Neural progenitor cell (in vitro differentiated cells): ENCODE measurements at places on chromosomes 7 and 10.

DNA sequence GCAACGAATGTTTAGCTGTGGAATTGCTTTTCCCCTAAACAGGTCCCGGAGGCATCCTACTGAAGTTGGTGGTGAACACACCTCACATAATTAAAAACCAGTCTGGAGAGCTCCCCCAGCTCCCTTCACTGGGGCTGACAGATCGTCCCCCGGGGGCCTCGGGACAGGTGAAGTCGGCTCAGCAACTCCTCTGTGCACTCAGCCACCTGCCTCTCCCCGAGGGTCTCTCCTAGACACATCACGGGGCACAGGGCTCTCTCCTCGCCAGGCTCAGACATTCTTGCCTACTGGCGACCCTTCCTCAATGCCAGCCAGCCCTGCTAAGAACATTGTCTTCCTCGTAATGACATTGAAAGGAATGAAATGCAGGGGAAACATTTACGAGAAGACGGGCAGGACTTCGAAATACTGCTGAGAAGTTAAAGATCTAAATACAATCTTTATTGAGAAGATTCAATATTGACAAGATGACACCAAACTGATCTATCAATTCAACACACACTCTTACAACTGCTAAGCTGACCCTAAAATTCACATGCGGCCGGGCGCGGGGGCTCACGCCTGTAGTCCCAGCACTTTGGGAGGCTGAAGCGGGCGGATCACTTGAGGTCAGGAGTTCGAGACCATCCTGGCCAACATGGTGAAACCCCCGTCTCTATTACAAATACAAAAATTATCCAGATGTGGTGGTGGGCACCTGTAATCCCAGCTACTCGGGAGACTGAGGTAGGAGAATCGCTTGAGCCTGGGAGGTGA lies 88.1 kb upstream of the DNAAF5 start:
- DNase-seq = no peak

DNA sequence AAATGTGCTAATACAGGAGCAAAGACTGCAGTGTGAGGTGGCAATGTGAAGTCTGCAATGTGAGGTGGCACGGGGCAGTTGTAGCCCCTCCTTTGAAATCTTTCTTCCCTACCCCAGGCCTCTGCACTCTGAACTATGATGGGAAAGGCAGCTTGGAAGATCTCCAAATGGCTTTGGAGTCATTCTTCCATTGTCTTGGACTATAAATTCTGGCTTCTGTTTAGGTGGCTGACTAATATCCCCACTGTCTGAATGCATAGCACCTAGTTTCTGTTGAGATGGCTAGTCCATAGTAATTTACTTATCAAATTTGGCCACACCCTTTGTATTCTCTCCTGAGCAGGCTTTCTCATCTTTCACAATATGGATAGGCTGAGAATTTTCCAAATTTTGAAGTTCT lies 175.0 kb downstream of the CFTR start:
- DNase-seq = no peak

DNA sequence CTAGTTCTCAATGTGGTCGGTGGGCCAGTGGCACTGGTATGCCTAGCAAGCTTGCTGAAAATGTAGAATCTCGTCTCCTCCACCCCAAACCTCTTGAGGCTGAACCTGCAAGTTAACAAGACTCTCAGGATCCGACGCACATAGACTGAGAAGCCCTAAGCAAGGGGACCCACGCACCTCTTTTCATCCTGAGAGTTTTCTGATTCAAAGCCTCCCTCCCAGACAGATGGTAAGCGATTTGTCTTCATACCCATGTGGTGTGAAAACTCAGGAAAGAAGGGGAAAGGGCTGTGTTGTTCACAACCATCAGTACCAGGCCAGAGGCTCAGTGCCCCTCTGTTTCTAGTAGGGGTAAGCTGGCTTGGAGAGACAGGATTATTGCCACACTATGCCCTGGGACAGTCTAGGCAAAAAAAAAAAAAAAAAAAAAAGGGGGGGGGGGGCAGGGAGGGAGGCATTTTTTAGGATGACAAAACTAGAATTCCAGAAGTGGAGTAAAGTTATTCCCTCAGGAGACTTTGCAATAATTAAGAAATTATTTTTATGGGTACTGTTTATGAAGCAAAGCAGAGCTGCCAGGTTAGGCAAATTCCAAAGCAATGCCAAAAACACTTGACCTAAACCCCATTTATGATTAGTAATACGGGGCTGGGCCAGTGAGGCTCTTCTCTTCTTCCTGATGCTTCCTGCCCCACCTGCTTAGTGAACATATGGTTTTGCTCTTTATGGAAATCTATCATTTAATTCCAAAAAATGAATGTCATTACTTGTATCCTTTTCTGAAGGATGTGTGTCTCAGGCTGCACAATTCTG lies 117.6 kb upstream of the PDLIM1 start:
- DNase-seq = no peak

GRCh38 chr7:139580435-139580834 lies 57.0 kb downstream of the CLEC2L start:
- DNase-seq = no peak

- DNase-seq = peak; percentile 20
Measured at GRCh38 chr7:158395780-158396278, 191.8 kb downstream of the PTPRN2 start.

DNA sequence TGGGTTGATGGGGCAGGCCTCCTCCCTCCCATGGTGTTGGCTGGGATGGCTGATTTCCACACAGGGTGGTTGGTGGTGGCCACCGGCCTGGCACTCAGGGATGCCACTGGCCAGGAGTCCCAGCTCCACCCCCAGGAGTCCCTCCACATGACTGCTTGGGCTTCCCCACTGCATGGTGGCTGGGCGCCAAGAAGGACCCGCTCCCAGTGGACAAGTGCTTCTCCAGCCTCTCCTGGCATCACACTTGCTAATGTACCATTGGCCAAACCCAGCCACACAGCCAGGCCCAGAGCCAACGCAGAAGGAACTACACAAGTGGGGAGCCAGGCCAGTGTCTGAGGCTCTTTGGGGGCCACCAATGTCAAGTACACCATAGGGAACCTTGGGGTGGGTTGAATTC lies 73.6 kb upstream of the DNAAF5 start:
- DNase-seq = no peak

- DNase-seq = no peak
Measured at GRCh38 chr7:140225562-140226249, 48.9 kb upstream of the KDM7A start.

- DNase-seq = peak; percentile 56
Measured at GRCh38 chr10:8174762-8175161, 120.3 kb downstream of the GATA3 start.

- DNase-seq = no peak
Measured at GRCh38 chr10:114607358-114607998, 50.6 kb downstream of the ABLIM1 start.

DNA sequence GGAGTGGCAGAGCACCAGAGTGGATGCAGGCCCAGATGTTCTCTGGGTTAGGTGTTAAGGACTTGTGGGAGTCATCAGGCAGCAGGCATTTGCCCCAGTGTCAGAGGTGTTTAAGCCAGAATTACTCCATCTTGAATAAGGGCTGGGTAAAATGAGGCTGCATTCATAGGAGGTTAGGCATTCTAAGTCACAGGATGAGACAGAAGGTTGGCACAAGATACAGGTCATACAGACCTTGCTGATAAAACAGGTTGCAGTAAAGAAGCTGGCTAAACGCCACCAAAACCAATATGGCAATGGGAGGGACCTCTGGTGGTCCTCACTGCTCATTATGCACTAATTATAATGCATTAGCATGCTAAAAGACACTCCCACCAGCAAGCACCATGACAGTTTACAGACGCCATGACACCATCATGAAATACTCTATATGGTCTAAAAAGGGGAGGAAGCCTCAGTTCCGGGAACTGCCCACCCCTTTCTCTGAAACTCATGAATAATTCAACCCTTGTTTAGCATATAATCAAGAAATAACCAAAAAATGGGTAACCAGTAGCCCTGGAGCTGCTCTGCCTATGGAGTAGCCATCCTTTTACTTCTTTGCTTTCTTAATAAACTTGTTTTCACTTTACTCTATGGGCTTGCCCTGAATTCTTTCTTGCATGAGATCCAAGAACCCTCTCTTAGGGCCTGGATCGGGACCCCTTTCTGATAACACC lies 882 bp upstream of the LRRC61 start:
- no peak for DNase-seq

DNA sequence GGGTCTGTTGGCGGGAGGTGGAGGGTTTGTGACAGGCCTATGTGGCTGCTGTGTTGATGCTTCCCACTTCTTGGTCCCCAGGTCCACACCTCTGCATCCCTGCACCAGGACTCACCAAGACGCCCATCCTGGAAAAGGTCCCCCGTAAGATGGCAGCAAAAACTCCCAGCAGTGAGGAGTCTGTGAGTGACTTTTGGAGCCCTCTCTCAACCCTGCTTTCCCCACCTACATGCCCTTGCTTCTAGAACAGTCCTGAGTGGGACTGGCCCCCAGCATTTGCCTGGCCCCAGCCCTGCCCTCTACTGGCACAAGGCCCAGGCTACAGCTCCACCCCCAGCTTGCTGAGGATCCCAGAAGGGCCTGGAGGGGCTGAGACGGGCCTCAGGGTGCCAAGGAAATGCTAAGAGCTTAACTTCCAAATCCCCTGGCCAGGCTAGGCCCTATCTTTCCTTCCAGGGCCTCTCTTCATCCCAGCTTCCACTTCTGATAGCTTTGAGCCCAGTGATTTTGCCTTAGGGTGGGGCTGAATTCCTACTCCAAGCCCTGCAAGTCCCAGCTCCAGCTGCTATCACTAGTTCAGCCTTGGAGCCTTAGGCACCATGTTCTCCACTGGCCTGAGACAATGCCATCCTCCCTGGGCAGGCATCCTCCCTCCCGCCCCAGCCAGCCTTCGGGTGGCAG lies 2.7 kb downstream of the CHAT start:
- no peak for DNase-seq

DNA sequence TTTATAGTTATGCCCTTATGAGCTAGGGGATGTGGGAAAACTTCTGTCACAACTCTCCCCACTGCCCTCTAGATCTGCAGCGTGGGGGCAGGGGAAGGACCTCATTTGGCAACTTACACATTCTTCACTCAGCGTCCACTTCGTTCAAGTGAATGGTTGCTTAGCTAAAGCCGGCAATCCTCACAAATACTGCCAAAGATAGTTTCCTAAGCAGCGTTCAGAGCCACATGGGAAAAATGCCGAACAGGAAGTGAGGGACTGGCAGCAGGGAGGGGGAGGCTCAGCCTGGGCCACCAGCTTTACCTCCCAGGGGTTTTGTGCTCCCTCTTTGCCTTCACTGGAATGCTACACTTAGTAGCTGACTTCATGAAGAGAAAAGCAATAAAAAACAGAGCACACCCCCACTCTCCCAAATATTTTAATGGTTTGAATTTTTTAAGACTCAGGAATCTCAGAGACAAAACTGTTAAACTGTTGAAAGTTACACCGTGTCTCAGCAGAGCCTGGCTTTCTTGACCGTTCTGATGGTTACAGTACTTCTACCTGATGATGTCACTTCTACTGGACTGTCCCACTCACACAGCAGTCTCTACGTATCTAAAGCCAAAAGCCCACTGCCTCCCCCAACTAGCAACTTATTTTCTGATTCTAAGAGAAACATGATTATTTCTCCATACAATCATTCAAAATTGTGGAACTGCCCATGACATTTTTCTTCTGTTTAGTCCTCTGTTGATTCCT lies 10.4 kb downstream of the GRM3 start:
- DNase-seq = peak; percentile 21

DNA sequence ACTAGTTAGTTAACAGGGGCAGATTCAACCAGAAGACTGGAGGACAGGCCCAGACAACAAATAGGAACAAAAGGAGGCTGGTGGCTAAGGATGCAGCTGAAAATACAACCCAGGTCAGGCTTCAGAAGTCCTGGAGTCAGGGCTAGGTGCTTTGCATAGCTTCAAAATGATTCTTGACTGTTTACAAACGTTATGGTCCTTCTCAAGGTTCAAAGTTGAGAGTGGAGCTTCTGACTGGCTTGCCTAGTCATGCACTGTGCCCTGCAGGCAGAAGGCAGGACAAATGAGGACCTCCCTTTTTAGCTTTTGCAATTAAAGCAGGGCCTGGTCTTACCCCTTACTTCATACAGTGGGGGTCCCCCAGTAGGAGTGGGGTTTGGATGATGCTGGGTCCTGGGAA lies 4.4 kb upstream of the CDH23 start:
- DNase-seq = no peak

DNA sequence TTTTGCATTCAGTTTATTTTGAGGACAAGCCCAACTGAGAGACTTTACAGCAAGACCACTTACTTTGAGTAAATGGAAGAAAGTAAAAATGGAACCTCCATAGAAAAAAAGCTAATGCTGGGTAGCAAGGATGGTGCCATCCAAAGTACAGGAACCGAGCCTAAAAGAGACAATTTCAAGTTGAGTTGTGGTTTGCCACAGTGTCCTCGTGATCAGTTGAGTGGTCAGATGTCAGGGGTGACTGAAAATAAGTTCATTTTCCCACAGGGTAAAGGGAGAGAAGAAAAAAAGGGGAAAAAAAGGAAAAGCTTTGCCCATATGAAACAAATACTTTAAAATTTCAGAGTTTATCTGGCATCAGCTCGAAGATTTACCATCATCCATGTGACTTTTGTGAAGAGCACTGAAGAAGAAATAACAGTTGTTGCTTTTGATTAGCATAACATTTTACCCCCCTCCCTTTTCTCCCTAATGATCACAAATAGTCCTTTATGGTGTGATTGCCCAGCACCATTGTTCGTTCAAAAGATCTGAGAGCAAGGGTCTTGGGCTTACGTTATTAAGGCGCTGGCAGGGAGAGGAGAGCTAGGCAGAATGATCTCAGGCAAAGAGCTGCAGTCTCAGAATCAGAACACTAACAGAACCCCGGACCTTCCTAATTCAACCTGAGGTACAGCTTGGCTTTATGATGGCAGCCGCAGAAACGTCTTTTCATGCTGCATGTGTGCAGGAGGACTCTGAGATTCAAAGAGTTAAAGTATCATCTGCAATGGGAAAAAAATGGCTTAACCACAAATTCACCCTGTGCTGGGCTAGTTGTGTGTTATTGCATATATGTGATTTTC lies 338.1 kb downstream of the RNLS start:
- DNase-seq = no peak

DNA sequence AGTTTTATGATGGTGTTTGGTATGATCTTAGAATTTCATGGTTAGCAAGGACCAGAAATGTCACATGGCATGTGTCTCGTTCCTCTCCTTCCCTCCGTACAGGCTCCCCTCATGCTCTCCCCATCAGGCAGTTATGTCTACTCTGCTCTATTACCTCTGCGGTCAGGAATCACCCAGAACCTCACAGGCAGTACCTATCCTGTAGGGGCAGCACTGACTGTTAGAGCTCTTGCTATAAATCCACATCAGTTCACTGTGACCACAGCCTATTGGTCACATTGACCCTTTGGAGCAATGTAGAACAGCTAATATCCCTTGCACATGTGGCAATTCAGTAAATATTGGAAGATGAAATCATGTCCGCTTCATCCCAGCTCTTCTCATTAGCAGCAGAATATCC lies 151.8 kb downstream of the WNT2 start:
- DNase-seq = peak; percentile 26

- no peak for DNase-seq
Measured at GRCh38 chr7:158560386-158560785, 27.2 kb downstream of the PTPRN2 start.

DNA sequence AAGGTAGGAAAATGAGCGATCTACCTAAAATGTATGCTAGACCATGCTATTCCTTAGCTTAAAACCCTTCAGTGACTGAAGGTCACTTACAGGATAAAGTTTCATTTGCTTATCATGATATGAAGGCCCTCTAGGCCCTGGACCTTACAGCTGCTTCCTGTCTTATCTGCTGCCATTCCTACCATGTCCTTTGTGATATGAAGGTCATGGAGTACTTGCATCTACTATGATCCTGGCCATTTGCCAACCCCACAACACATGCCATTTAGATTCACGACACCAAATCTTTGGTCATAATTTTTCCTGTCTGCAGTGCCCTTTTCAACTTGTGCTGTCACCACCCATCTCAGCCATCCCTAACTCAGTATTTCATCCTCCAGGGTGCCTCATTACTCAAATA lies 181.8 kb upstream of the MDFIC start:
- no peak for DNase-seq
